ENCODE measurements at places on chromosomes 5 and 9. TPM values are rescaled to one million over a fixed set of nuclear protein-coding genes. Genes with fewer than 3 reads are reported as not detected.

The AFAP1L1 gene
- 0.07 TPM for total RNA-seq

The PCDHGB3 gene
- total RNA-seq, result 0.09 TPM

The PRRX2 gene
- not detected for total RNA-seq

The AQP7 gene
- 0.29 TPM for total RNA-seq

The PIP5KL1 gene
- 4.0 TPM for total RNA-seq

The LCN1 gene
- not detected for total RNA-seq

The CDKN2B-AS1 gene
- not detected for total RNA-seq

The HSD17B3 gene
- total RNA-seq, result not detected

The SLC34A1 gene
- total RNA-seq, result 0.07 TPM

The GZMA gene
- 3.3 TPM for total RNA-seq

GRCh38 chr5:22411554-22412349 lies 441.4 kb downstream of the CDH12 start:
- no peak for DNase-seq

- DNase-seq, result no peak
Observed at GRCh38 chr5:160747987-160748386, 104.0 kb downstream of the ATP10B start.

DNA sequence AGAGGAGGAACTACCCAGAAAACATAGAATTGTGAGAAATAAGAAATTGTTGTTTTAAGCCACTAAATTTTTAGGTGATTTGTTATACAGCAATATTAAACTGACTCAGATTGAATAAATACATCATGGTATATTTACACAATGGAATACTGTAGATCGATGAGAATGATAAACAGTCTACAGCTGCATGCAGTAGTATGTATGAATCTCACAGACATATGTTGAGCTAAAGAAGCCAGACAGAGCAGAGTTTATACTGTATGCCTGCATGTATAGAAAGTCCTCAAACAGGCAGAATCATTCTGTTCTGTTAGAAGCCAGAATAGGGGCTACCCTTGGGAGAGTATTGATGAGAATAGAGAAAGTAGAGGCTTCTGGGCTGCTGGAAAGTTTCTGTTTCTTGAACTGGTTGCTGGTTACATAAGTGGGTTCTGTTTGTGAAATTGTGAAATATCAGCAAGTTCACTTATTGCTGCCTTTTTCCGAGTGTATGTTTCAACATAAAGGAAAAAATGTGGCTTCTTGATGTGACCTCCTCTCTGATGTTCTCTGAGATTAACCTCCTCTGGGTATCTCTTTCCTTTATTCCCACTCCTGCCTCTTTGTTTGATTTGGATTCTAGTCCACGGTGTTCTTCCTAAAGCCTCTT lies 9.6 kb downstream of the KIAA1958 start:
- no peak for DNase-seq

GRCh38 chr5:85108471-85108870 lies 723.8 kb upstream of the EDIL3 start:
- DNase-seq, result no peak

GRCh38 chr9:76571743-76572146 lies 112.8 kb downstream of the GCNT1 start:
- no peak for DNase-seq

DNA sequence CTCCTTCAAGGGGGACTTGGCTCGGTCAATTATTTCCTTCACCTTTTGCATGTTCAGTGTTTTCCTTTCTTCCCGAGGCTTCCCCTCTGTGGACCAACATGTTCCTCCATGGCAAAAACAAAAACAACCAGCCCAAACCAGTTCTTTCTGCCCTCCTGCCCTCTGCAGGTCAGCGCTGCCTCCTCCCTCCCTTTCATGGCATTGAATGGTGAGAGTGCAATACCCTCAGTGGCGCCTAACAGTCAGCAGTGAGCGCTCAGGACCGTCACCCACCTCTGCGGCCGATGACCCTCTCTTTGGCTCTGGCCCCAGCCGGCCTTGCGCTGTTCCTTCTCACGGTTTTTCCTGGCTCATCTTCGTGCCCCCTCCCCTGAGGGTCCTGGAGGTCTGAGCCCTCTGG lies 34.4 kb upstream of the GNE start:
- DNase-seq, result no peak

GRCh38 chr9:14278291-14278721 lies 35.6 kb downstream of the NFIB start:
- DNase-seq, result no peak

GRCh38 chr5:61824396-61824795 lies 481.6 kb upstream of the KIF2A start:
- DNase-seq, result no peak

- DNase-seq, result no peak
Observed at GRCh38 chr5:82376307-82376706, 98.2 kb upstream of the RPS23 start.

DNA sequence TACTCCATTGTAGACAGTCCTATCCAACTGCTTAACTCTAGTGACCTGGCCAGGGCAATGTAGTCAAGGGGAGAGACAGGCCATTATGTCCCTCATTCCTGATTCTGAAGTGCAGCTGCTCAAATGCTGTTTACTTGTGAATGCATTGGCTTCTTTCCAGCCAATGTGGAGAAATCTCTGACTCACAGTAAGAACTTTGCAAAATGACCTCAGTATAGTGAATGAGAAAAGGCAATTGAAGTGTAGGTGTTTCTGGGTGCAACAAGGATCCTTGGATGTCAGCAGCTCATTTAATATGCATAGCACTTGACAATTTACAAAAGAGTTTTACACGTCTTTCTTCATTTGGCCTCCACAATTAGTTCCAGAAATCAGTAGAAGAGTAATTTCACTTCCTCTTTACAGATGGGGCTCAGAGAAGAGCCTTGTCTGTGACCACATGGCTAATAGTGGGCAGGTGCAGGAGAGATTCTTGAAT lies 367.2 kb downstream of the OSTF1 start:
- DNase-seq, result no peak

- no peak for DNase-seq
Observed at GRCh38 chr5:146672866-146673265, 156.9 kb upstream of the GPR151 start.

DNA sequence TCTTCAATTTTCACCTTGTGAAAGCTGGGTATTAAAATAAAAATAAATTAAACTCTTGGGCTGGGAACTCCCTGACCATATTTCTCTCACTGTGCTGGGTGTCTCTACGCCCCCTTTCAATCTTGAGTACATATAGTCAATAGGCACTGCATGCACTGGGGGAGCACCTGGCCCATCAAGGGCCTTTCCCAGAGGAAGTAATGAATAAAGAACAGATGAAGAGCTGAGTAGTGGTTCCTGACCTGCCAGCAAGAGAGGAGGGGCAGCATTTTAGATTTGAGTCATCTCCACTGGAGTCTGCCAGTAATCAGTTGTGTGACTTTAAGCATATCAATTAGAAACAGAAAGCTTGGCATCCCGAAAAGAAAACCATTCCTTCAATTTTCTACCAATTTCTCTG lies 6.2 kb downstream of the MAPKAP1 start:
- peak; percentile 64 for DNase-seq

GRCh38 chr9:38090170-38090569 lies 21.1 kb upstream of the SHB start:
- DNase-seq, result no peak

DNA sequence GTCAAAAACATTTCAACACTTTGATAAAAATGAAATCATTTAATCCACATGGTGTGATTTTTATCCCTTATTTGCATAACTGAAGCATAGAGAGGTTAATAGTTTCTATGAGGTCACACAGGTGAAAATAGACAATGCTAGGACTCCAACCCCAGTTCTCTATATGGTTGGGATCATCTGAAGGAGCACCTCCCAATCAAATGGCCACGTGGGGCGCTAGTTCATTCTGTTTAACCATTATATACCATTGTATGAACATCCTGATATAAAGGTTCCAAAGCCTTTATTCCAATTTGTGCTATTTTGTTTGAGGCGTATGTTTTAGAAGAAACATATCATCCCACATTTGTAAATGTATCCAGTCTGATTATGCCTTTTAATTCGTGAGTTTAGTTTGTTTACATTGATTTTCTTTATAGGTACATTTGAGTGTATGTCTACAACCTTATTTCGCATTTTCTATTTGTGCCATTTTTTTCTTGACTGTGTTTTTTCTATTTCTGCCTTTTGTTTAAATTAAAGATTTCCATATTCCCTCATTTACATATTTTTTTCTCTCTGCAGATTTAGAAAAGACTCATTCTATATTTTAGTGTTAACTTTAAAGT lies 1092.0 kb downstream of the MAT2B start:
- DNase-seq, result no peak

- no peak for DNase-seq
Observed at GRCh38 chr5:30928956-30929355, 264.5 kb upstream of the CDH6 start.

DNA sequence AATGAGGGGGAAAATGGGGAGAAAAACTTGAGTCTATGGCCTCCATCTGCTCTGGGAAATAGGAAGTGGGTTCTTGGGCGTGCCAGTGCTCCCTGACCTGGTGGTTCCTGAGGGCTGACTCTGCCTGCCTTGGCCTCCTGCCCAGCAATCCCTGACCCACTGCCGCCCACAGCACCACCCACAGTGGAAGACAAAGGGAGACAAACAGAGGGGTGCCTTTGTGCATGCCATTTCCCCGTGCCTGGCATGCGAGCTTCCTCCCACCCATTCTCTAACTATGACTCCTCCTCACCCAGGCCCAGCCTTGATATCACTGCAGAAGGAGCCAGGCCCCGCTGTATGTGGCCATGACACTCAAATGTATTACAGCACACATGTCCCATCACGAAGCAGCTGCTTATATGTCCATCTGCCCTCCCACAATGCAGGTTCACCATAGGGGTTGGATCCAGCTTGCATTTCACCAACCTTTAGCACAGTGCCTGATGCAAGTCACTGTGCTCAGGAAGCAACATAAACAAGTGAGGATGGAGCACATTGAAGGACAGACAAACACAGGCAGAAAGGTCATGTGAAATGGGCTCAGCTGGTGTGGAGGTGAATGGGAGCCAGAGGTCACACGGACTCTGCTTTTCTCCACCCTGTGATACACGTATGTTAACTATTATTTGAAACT lies 84.4 kb downstream of the ADRB2 start:
- no peak for DNase-seq

DNA sequence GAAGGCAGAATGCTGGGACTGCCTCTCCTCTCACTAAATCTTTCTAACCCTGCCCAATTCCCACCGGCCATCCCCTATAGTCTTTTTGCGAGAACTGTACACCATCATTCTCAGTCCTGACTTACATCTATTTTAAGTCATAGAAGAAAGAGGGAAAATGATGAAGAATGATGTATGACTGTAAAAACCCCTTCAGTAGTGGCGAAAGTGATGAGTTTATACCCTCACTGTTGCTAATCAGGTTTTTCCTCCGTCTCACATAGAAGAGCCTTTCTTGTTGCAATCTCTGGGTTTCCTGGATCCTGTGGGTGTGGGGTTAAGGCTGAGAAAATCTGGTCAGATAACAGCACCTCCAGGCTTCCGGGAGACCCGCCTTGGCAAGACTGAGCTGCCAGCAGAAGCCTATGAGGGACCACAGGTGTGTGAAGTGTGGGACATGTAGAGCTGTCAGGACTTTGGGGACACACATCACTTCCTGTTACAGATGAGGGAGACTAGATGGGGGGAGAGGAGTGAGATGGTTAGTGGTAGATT lies 147.1 kb upstream of the SLC12A2 start:
- no peak for DNase-seq

GRCh38 chr5:55410845-55411244 lies 103.1 kb downstream of the MTREX start:
- no peak for DNase-seq

- DNase-seq, result no peak
Observed at GRCh38 chr9:14346811-14347405, 33.0 kb upstream of the NFIB start.

DNA sequence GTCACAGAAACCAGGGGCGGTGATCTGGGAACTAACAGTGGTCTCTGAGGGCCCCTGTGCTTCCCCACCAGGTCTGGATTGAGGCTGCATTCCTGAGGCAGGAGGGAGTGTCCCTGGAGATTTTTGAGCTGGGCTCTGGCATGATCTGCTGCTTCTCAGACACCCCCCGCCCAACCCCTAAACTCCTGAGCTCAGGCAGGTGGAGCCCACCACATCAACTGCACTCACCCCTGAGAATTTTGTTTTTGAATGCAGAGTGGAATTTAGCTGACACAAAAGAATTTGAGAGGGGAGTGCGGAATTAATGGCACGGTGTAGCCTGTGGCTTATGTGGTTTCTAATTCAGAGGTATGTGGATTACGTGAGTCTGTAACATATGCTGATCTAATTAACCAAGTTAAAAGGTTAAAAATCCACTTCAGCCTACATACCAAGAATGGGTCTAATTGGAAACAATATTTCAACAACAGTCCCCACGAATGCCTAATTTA lies 23.9 kb upstream of the CTSL start:
- DNase-seq, result no peak

DNA sequence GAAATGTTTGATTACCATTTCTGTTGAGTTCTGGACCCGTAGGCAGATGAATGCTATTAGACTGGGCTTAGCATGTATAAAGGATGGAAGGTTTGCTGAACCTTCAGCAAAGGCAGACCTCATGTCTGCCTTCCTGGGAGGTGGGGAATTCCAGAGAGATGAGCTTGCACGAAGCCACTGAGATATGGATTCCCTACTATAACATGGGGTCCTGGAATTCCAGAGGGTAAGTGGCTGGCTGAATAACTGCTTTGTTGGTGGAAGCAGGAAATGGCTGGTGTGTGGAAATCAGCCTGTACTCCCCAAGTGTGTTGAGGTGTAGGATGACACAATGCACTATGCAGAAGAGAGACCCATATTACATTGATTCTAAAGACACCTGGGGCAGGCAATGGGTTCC lies 526.4 kb downstream of the CTNND2 start:
- no peak for DNase-seq

DNA sequence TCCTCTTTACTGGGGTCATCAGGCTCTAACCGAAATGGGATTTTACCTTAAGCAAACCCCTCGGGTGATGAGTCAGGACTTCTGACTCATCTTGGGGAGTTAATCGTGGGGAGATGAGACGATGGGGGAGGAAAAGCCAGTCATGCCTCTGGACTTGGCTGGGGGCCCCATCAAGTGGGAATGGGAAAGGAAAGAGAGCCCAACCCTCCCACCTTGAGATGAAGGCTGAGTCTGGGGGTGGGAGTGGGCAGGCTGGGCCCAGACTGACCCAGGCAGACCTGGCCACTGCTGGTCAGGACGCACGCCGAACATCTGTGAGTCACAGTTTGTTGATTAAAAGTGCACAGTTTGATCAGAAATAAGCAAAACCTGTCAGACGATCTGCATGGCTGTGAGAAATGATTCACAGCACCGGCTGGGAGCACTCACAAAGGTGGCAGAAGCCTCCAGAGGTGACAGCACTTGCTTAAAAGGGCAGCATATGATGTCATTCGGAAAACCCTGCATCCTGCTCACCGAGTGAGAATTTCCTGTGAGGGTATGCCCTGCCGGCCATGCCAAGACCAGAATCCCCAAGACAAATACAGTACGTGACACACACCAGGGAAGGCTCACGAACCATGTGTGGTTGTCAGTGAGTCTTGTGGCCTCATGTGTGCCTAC lies 50.0 kb upstream of the SLC25A51 start:
- peak; percentile 61 for DNase-seq

GRCh38 chr9:113227436-113227835 lies 6.1 kb downstream of the SLC31A1 start:
- DNase-seq, result no peak

DNA sequence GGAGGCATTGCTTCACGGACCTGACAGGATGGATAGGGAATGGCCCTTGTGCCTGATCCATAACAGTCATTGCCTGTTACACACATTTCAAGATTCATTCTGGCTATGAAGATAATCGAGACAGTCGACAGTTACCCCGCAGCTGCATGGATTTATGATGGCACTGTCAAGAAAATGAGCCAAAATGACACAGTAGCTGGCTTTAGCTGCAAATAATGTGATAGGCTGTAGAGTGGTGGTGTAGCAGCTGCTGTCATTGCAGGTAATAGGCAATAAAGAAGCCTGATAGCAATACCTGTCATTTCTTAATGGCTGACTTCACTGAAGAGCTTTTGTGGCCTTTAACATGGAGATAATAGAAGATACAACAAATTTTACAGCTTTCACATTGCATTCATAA lies 1085.2 kb upstream of the ARRDC3 start:
- no peak for DNase-seq
